ENCODE measurements at places on chromosomes 13 and 19.
A peak's percentile ranks its signal among the peaks of the same experiment; 100 is the strongest.

DNA sequence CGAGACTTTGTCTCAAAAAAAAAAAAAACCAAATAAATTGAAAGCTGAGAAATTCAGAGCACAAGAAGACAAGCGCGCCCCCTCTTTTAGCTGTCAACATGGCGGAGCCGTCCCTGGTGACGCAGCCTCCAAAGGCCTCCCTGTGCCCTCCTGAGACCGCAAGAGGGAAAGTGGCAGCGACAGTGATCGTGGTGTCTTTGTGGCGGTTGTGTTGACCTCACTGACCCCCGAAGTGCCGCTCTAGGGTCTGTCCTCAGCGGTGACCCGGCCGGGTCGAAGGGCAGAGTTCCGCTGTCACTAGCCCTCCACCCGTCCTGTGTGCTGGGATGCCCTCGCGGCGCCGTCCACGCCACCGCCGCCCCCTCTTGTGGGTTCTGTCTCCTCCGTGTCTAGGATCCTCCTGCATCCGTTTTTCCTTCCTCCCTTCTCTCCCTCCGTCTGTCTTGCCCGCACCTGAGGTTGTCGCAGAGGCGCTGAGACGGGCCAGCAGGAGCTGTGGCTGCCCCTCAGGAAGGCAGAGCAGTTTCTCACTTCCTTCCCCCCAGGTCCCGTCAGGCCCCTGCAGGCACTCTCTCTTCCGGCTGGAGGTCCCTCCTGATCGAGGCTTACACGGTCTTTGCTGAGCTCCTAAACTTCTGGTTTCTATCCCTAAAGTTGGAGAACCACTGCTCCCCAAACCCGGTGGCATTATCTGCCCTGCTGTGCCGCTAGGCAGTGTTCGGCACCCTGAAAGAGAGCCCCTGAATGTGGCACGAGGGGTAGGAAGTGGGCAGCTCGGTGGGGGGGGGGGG, 7.2 kb downstream of the UHRF1 start:
- DNase-seq = no peak

DNA sequence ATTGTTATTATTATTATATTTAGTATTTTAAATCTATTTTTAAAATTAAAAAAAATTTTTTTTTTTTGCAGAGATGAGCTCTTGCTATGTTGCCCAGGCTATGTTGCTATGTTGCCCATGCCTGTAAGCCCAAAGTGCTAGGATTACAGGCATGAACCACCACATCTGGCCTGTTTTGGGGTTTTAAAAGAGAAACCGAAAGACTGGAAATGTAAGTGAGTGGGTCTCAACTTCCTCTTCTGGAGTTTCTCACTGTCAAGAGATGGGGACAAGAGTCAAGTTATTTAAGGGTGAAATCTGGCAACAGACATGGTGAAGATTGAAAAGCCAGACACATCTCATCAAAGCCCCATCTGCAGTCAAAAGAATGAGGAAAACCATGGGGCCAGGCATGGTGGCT, 4.2 kb upstream of the OR7G3 start:
- peak; percentile 39 for DNase-seq

GRCh38 chr13:25816239-25816638, 235.6 kb downstream of the SHISA2 start:
- DNase-seq = no peak

DNA sequence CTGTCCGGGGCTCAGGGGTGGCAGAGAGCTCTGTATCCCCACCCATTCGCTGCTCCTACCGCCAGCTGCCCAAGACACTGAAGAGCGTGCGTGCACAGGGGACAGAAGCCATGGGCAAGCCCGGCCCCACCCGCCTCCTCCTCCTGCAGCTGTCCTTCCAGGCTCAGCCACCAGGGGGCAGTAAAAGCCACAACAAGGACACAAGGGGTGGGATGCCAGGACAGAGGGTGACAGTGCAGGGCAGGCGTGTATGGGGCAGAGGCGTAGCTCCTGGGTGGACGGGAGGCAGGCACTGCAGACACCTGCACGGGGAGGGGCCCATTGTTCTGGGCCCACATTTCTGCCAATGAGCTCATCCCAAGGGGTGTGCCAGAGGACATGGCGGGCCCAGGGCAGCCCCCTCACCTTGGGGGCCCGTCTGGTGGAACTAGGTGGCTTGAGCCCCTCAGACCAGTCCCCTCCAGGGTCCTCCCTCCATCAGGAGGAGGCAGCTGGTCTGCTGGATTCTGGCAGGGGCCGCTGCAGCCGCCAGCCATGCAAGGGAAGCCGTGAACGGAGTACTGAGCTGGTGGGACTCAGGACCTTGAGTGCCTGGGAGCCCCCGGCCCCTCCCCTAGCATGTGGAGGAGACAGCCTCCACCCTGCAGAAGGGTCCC, 61.2 kb downstream of the MLLT1 start:
- DNase-seq = peak; percentile 65

DNA sequence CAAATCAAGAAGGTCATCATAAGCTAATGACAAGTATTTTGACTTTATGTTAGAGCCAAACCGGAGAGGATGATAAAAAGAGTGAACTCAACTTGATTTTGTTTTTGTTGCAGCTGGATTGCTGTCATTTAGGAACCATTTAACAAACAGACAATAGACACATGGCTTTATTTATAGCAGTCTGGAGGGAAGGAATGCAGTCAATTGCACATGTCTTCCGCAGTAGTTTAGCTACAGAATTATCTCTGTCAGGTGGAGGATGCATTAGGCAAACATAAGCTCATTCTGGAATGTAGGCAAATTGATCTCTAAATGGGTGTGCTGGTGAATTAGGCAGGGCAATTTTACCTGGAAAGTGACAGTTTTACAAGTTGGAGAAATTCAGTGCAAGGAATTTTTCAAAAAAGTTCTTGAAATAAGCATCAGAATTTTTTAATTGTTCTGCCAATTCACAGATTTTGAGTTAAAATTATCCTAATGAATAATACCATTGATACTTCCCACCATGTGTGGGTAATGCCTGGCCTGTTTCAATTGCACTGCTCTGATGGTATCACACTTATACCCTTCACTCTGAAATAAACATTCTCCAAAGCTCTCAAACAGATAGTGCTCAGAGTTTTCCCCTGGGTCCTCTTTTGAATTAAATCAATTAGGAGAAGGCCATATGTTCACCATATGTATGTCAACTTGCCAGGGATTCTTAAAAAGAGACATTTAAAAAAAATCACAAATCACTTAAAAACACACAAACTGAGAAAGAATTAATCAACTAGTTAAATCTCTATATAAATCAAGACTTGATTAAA, 318.3 kb downstream of the NDFIP2 start:
- DNase-seq = no peak

DNA sequence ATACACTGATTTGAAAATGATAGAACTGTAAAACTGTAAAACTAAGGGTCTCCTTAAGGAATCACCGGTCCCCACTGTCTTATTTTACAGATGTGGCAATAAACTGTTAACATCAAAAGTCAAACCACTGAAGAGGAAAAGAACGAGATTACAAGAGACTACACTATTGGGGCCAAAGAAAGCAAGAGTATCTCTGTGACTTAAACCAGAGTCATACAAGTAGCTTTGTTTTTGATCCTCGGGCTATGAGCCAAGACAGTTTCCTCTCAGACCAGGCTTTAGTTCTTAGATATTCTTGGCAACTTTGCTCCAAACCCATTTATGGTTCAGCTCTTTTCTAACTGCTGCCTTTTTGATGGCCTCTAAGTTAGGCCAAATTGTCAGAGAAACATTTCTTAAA, 113.8 kb downstream of the TBC1D4 start:
- DNase-seq = peak; percentile 61
